Dermis blood vessel endothelial cell (primary cell): ENCODE measurements at places on chromosomes 12 and 14. TPM values are rescaled to one million over a fixed set of nuclear protein-coding genes. Genes with fewer than 3 reads are reported as not detected.

Gene DBX2
- not detected in 2 replicates for total RNA-seq

Gene PUS7L
- 18.7 and 22.8 TPM in 2 replicates for total RNA-seq

Gene IAPP
- not detected in 2 replicates for total RNA-seq

Gene DNAJC22
- total RNA-seq, result 0.85 and 1.1 TPM in 2 replicates

Gene SLC8A3
- total RNA-seq, result 0.42 and 0.68 TPM in 2 replicates

Gene NCKAP5L
- 12.8 and 14.0 TPM in 2 replicates for total RNA-seq

Gene INF2
- 53.6 and 126 TPM in 2 replicates for total RNA-seq
